ENCODE measurements at places on chromosomes 6 and 20. TPM values are rescaled to one million over a fixed set of nuclear protein-coding genes. Genes with fewer than 3 reads are reported as not detected.

- no peak for DNase-seq
Observed at GRCh38 chr6:3887150-3887700, 38.1 kb downstream of the FAM50B start.

GRCh38 chr20:38194971-38195504, 30.0 kb upstream of the TGM2 start:
- DNase-seq, result no peak

The ASIP gene
- 0.88 TPM for polyA plus RNA-seq

DNA sequence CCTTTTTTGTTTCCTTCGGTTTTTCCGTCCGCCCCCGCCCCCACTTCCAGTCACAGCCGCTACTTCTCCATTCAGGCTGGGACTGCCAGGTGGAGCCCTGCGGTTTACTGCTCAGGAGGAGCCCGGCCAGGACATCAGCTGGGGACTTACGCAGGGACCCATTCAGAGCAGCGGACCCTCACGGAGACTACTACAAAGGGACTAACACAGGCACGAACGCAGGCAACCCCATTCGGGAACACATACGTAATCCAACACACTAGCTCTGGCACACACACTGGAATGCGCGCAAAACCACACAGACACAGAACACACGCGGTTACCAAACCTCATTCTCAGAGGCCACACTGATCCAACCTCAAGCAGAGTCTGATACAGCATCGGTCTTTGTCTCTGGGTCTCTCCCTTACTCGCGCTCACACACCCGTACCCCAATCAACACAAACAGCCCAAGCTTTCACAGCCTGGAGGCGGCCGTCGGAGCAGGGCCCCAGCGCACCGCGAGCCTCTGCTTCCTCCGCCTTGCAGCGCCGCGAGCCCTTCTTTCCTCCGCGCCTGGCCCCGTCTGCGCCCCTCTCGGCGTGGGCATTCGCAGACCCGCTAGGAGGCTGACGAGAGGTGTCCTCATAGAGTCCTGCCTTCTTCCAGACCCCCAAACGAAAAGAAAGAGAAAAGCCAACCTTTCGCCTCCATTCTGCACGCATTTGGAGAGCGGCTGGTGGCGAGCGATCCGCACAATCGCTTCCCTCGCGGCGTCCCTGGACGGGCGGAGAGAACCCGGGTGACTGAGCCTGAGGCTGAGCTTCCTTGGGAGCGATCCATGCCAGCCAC, 1.1 kb upstream of the SLC32A1 start:
- DNase-seq, result no peak

The CYP24A1 gene
- polyA plus RNA-seq, result 2.0 TPM
